Mucosa of descending colon (tissue), 3 donors: ENCODE measurements at places on chromosomes 5 and 9. TPM values are rescaled to one million over a fixed set of nuclear protein-coding genes. Genes with fewer than 3 reads are reported as not detected.

- no peak for DNase-seq
These were observed 22.3 kb downstream of the KLF9 start for GRCh38 chr9:70392189-70392588.

Gene CAMK2A
- total RNA-seq = 3.0 TPM

DNA sequence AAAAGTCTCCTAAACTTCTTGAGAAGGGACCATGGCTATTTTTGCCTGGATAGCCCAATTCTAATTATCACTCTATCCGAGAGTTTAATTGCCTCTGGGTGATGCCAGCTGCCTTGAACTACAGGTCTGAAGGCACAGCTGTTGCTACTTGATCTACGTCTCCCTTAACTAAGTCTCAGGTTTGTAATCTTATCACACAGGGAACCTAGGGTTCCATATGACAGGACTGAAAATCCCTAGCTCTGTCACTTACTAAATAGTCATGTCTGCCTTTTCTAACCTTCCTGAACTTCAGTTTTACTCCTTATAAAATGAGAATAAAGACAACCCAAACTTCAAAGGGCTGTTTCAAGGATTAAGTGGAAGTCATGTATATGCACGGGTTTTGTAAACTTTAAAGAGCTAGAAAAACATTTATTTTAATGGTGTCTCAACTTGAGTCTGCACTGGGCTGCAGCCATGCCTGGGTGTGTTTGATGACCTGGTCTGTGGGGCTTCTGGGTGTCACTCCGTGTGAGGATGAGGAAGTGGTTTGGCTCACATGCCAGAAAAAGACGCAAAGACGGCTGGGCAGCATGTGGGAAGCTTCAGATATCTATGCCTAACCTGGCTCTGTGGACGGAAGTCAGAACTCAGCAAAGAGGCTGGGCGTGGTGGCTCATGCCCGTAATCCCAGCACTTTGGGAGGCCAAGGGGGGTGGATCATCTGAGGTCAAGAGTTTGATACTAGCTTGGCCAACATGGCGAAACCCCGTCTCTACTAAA lies 129.3 kb upstream of the SLC44A1 start:
- peak; percentile 50 for DNase-seq

Gene SLC30A5
- total RNA-seq = 46.7 TPM

GRCh38 chr5:137022725-137023124 lies 476.4 kb downstream of the SPOCK1 start:
- DNase-seq = no peak

Gene AGTPBP1
- total RNA-seq = 11.7 TPM

Gene ZFP2
- total RNA-seq = 0.93 TPM

- peak; percentile 48 for DNase-seq
These were observed at the start of gene ZNF883 for GRCh38 chr9:113011911-113012381. ZNF883 (minus strand) TSS chr9:113012192.
